ENCODE measurements at places on chromosomes 1 and 21.

- peaks cover 45% of the 10 kb centered on the region for H3K4me1 ChIP-seq
- no peaks in the 10 kb centered on the region for H3K27me3 ChIP-seq
- DNase-seq = no peak
- H3K36me3 ChIP-seq = no peaks in the 10 kb centered on the region
Observed at GRCh38 chr1:211328084-211328694, 1.6 kb downstream of the TRAF5 start.

GRCh38 chr1:209505044-209505443 lies 78.5 kb upstream of the CAMK1G start:
- H3K4me1 ChIP-seq = no peaks in the 10 kb centered on the region
- no peak overlapping the region for H3K4me3 ChIP-seq
- H3K27me3 ChIP-seq = no peaks in the 10 kb centered on the region
- no peak for DNase-seq
- no peaks in the 10 kb centered on the region for H3K36me3 ChIP-seq

GRCh38 chr1:159989581-159989980 lies 35.5 kb upstream of the SLAMF9 start:
- H3K4me1 ChIP-seq = no peaks in the 10 kb centered on the region
- H3K4me3 ChIP-seq = no peak overlapping the region
- H3K27me3 ChIP-seq = no peaks in the 10 kb centered on the region
- no peak for DNase-seq
- no peak overlapping the region for H3K27ac ChIP-seq

DNA sequence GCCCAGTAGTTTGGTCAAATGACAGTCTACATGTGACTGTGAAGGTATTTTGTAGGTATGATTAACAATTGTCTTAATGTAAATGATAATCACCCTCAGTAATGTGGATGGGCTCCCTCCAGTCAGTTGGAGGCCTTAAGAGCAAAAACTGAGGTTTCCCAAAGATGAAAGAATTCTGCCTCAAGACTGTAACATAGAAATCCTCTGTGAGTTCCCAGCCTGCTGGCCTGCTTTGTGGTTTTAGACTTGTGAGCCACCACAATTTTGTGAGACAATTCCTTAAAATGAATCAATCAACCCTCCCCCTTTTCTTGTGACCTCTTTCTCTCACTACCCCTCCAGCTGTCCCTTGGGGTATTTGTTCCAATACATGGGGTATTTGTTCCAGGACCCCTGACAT lies 226.4 kb upstream of the DPYD start:
- no peaks in the 10 kb centered on the region for H3K4me1 ChIP-seq
- H3K27me3 ChIP-seq = no peaks in the 10 kb centered on the region
- no peaks in the 10 kb centered on the region for H3K36me3 ChIP-seq
- DNase-seq = no peak

DNA sequence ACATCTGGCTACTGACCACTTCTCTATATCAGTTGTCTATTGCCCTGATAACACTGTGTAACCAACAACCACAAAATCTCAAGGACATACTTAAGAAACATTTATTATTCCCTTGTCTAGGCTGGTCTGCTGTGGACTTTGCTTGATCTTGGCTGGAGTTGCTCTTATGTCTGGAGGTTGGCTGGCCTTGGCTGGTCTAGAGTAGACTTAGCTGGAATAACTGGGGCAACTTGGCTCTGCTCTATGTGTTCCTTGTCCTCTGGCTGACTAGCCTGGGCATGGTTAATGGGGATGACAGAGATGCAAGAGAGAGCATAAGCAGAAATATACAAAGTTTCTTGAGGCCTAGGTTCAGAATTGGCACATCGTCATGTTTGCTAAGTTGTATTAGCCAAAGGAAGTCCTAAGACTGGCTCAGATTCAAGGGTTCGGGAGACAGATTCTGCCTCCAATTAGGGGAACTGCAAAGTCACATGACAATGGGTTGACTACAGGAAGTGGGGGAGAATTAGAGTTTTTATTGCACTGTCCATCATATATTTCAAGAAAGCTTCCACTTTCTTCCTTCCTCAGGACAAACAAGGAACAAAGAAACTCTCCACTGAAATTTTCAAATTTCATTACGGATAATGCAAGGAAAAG lies 61.4 kb upstream of the HMCN1 start:
- H3K4me1 ChIP-seq = peaks cover 14% of the 10 kb centered on the region
- no peak overlapping the region for H3K4me3 ChIP-seq
- H3K27me3 ChIP-seq = no peaks in the 10 kb centered on the region
- DNase-seq = no peak

- H3K27ac ChIP-seq = no peak overlapping the region
- no peak overlapping the region for H3K4me3 ChIP-seq
- no peaks in the 10 kb centered on the region for H3K36me3 ChIP-seq
- no peaks in the 10 kb centered on the region for H3K27me3 ChIP-seq
Observed at GRCh38 chr1:59705466-59706302, 109.1 kb upstream of the HOOK1 start.

- no peaks in the 10 kb centered on the region for H3K27me3 ChIP-seq
- H3K27ac ChIP-seq = peak overlapping the region; percentile 91
- H3K4me1 ChIP-seq = peaks cover 42% of the 10 kb centered on the region
- DNase-seq = no peak
Observed at GRCh38 chr1:234978397-234979295, 150.0 kb downstream of the TOMM20 start.

- H3K4me1 ChIP-seq = peaks cover 14% of the 10 kb centered on the region
- no peak overlapping the region for H3K4me3 ChIP-seq
- H3K27ac ChIP-seq = no peak overlapping the region
- H3K27me3 ChIP-seq = no peaks in the 10 kb centered on the region
Observed at GRCh38 chr1:41345434-41346075, 15.7 kb upstream of the FOXO6 start.

- H3K4me3 ChIP-seq = peak overlapping the region; percentile 0
- no peaks in the 10 kb centered on the region for H3K36me3 ChIP-seq
- H3K4me1 ChIP-seq = peaks cover 95% of the 10 kb centered on the region
- DNase-seq = peak; percentile 74
- peak overlapping the region; percentile 96 for H3K27ac ChIP-seq
Observed at GRCh38 chr1:9438431-9439073, 100.7 kb upstream of the SLC25A33 start.

- no peak overlapping the region for H3K4me3 ChIP-seq
- H3K27me3 ChIP-seq = no peaks in the 10 kb centered on the region
- no peak overlapping the region for H3K27ac ChIP-seq
- no peak for DNase-seq
- H3K36me3 ChIP-seq = no peaks in the 10 kb centered on the region
Observed at GRCh38 chr1:235093013-235093695, 35.5 kb downstream of the TOMM20 start.

DNA sequence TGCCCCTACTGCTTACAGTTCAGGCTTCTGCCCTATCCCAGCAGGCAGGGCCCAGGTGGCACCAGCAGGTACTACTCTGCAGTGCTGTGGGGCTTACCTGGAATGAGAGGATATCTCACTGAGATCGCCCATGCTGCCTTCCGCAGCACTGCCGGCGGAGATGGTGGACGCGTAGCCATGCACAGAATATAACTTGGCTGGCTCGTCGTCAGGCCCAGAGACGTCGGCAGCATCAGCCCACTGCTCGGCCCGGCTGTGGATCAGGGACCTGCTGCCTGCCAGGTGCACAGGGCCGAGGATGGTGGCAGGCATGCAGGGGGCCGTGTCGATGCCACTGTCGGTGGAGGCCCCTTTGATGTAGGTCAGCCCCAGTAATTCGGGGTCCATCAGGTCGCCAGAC lies 190.9 kb downstream of the SIPA1L2 start:
- no peaks in the 10 kb centered on the region for H3K27me3 ChIP-seq
- H3K36me3 ChIP-seq = no peaks in the 10 kb centered on the region
- no peak for DNase-seq

- DNase-seq = no peak
- no peaks in the 10 kb centered on the region for H3K36me3 ChIP-seq
- H3K27me3 ChIP-seq = no peaks in the 10 kb centered on the region
- H3K4me3 ChIP-seq = no peak overlapping the region
Observed at GRCh38 chr1:109046671-109047070, 4.8 kb upstream of the WDR47 start.

GRCh38 chr1:53579221-53580008 lies 120.2 kb downstream of the DMRTB1 start:
- H3K4me1 ChIP-seq = no peaks in the 10 kb centered on the region
- no peaks in the 10 kb centered on the region for H3K27me3 ChIP-seq
- no peak overlapping the region for H3K4me3 ChIP-seq
- H3K27ac ChIP-seq = no peak overlapping the region
- no peak for DNase-seq

All from pancreas (tissue), 10 donors.